ENCODE measurements at places on chromosomes 7 and 10. TPM values are rescaled to one million over a fixed set of nuclear protein-coding genes. Genes with fewer than 3 reads are reported as not detected.

The TMEM176A gene
- 43.7 TPM for total RNA-seq

The TUBAL3 gene
- total RNA-seq = not detected

The LRRC4 gene
- 6.1 TPM for total RNA-seq

- no peak overlapping the region for H3K27ac ChIP-seq
- no peak overlapping the region for H3K4me3 ChIP-seq
- no peaks in the 10 kb centered on the region for H3K36me3 ChIP-seq
- DNase-seq = no peak
- no peaks in the 10 kb centered on the region for H3K4me1 ChIP-seq
These were observed 110.0 kb downstream of the SPAG6 start for GRCh38 chr10:22455068-22455857.

Measured in vagina (tissue), 2 donors.